Muscle of leg (tissue), 16 donors: ENCODE measurements at places on chromosomes 3 and 15.

DNA sequence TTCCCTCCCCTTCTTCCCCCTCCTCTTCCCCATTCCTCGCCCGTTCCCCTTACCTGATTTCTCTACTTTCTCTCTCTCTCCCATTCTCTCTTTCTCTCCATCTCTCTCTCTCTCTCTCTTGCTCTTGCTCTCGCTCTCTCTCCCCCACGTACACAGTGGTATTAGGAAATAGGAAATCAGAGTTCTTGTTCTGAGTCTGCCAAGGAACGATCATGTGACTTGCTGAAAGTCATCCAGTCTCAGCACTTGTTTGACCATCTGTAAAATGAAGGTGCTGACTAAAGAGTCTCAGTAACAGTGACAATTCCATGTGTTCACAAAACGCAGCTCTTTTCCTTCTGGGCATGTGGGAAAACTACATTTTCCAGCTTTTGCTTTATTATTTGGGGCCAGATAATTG lies 445.0 kb upstream of the TGFBR2 start:
- DNase-seq, result peak; percentile 87

DNA sequence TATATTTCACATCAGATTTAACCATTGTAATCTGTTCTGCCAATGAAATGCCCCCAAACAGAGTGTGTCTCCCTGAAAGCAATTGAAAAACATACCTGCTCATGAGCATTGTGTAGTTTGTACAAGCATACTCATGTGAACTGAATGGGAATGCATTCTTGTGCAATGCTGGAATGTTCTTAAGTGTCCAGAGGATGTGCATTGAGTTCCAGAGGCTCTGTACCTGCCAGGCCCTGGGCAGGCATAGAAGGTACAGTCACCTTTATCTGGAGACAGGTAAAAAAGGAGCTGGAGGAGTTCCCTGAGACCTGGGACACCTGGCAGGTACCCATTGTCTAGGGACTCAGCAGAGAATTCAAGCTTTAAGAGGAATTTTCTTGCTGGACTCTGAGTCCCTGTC lies 2.8 kb downstream of the MRAS start:
- no peak for DNase-seq

- peak; percentile 6 for DNase-seq
Observed at GRCh38 chr3:26713091-26713490, 90.5 kb downstream of the LRRC3B start.

- no peak for DNase-seq
Observed at GRCh38 chr15:101600035-101600434, 52.1 kb downstream of the TM2D3 start.

- peak; percentile 54 for DNase-seq
Observed at GRCh38 chr3:119300991-119301391, 6.8 kb downstream of the ARHGAP31 start.

- no peak for DNase-seq
Observed at GRCh38 chr3:185365291-185366073, 2.5 kb downstream of the MAP3K13 start.

GRCh38 chr3:54322354-54322753 lies 200.0 kb downstream of the CACNA2D3 start:
- no peak for DNase-seq

- no peak for DNase-seq
Observed at GRCh38 chr15:41968701-41969100, 3.7 kb downstream of the EHD4 start.

DNA sequence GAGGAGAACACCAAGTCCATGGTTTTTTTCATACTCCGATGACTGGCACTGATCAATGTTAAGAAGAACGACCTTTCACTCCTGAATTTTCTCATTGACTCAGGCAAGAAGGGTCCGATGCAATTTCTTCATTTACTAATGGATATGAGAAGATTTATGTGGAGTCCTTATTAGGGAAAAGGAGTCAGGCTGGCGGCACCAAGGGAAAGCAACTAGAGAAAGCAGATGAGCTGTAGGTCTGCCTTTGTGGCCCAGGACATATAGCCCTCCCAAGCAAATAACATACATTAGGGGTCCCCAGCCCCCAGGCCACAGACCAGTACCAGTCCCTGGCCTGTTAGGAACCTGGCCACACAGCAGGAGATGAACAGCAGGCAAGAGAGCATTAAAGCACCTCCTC lies 206.8 kb downstream of the KBTBD8 start:
- no peak for DNase-seq

DNA sequence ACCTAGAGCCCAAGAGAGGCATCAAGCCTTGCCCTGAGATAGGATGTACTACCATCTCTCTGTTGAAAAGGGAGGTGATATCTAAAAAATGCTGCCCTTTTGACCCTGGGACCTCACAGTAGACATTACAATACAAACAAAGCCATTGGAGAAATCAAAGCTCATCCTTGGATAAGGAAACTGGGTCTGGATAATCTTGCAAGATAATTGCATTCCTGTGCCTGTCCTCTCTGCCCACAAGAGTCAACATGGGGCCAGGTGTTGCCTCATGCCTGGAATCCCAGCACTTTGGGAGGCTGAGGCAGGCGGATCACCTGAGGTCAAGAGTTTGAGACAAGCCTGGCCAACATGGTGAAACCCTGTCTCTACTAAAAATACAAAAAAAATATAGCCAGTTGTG lies 57.3 kb upstream of the DLG1 start:
- DNase-seq, result no peak

GRCh38 chr3:121724130-121724529 lies 25.4 kb downstream of the GOLGB1 start:
- peak; percentile 7 for DNase-seq

GRCh38 chr3:35641331-35641730 lies 2.0 kb downstream of the ARPP21 start:
- DNase-seq, result no peak

DNA sequence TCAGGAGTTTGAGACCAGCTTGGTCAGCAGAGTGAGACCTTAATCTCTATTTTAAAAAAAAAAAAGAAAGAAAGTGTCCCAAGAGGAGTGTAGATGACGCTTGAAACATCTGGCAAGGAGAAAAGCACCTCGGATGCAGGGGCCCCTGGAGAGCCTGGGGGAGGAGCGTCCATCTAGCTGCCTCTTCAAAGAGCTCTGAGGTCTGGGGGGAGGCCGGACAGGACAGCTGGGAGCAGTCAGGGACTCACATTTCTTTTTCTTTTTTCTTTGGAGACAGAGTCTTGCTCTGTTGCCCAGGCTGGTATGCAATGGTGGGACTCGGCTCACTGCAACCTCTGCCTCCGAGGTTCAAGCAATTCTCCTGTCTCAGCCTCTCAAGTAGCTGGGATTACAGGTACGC lies 3.3 kb upstream of the IDH2 start:
- no peak for DNase-seq

DNA sequence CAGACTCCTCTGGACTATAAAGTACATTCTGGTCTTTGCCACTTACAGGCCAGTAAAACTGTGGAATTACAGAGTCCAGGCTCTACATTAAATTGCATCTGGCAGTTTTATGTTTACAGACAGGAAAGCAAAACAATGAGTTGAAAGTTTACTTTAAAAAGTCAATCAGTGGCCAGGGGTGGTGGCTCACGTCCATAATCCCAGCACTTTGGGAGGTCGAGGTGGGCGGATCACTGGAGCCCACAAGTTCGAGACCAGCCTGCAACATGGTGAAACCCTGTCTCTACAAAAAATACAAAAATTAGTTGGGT lies 53.8 kb downstream of the TM4SF4 start:
- no peak for DNase-seq

- peak; percentile 91 for DNase-seq
Observed at GRCh38 chr3:172312001-172312400, 136.3 kb downstream of the GHSR start.

DNA sequence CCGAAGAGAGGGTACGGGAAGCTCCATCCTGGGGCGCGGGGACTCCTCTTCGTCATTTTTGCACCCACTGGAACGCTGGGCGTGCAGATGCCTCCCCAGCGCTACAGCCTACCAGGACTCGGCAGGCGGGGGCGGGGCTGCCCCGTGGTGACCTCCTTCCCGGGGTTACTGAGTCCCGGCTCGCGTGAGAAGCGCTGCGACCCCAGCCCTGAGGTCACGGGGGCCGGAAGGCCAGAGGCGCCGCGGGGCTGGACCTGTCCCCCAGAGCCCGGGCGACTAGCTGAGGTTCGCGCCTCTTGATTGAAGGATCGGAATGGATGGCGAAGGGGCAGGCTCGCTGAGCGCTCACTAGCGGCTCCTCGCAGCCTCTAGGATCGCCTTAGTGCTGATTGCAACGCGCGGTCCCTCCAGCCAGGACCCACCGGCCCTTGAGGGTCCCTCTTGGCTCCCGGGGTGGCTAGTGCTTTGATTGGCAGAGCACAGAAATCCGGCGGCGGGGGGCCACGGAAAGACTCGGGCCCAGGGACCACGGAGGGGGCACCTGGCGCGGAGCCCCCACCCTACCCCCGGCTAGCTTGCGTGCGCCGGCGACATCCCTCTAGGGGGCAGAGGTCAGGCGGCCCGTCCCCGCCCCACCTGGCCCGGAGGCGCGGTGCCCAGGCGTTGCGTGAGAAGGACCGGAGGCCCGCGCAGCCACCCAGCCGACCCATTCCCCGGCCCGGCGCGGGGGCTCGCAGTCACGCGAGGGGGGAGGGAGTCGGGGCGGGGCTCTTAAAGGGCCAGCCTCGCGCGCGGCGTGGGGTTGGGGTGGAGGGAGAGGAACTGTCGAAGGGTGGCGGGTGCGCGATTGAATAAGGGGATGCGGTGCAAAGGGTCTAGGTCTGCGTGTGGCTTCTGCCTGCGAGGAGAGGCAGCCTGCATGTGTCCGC lies 781 bp upstream of the CYP1A1 start:
- DNase-seq, result no peak
